ENCODE measurements at places on chromosomes 13 and 19.

DNA sequence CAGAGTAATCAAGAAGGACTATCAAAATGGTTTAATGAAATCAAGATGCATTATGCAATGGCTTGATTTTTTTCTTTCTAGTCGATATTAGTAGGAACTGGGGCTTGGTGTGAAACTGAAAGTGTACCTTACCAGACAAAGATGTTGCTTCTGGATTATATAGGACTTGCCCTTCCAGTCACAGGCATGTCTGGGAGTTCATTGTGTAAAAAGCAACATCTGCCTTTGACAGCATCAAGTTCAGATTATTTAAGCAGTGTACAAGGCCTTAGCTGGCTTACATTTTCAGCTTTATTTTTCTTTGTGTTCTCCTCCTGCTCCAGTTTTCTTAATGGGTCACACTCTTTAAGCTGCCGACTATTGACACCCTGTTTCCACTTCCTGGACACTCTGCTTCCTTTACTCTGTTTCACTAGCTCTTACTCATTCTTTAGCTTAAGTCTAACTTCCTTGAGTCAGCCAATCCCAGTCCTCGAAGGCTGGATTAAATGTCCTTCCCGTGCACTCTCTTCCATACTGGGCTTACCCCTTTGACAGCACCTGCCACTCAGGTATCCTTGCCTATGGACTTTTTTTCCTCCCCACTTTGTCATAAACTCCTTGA is 29.4 kb upstream of the OLFM4 start:
- no peak for DNase-seq

DNA sequence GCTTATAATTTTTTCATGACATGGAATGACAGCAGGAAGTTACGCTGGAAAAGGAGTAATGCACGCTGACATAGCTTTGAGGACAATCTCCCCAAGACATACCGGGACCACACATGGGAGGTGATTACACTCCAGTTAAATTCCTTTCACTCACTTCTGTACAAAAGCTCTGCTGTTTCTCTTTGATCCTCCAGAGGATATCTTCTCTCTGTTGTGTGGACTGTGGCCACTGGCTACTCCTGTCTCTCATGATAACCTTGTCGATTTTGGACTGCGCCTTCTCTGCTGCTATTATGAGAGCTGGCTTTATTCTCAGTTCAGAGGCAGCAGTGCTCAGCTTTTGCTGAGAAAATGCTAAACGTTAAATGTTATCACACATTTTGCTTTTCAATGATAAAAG is 464.6 kb downstream of the FGF9 start:
- no peak for DNase-seq

GRCh38 chr13:51820016-51820597 is 16.1 kb upstream of the DHRS12 start:
- no peak for DNase-seq

DNA sequence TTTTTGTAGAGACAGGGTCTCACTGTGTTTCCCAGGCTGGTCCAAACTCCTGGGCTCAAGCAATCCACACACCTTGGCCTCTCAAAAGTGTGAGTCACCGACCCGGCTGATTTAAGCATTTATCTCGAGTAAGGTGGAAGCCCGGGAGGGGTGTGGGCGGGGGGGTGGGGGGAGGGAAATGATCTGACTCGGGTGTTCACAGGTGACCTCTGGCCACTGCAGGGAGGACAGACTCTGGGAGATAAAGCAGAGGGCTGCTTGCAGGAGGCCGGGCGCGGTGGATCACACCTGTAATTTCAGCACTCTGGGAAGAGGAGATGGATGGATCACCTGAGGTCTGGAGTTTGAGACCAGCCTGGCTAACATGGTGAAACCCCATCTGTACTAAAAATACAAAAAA is 7.9 kb downstream of the DENND1C start:
- DNase-seq, result no peak

DNA sequence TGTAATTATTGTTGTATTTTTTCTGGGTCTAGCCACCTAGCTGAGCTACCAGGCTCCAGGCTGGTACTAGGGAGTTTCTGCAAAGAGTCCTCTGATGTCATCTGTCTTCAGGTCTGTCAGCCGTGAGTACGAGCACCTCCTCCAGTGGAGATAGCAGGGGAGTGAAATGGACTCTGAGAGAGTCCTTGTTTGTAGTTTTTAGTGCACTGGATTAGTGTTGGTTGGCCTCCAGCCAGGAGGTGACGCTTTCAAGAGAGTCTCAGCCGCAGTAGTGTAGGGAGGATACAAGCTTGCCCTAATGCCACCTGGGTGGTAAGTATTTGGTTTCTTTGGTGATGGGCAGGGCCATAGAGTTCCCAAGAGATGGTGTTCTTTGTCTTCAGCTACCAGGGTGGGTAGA is 384.8 kb downstream of the SLC7A1 start:
- DNase-seq, result no peak

- peak; percentile 71 for DNase-seq
Measured at GRCh38 chr19:10390652-10391286, 10.4 kb upstream of the TYK2 start.

GRCh38 chr13:37288057-37288720 is 182.7 kb upstream of the CSNK1A1L start:
- DNase-seq, result no peak

DNA sequence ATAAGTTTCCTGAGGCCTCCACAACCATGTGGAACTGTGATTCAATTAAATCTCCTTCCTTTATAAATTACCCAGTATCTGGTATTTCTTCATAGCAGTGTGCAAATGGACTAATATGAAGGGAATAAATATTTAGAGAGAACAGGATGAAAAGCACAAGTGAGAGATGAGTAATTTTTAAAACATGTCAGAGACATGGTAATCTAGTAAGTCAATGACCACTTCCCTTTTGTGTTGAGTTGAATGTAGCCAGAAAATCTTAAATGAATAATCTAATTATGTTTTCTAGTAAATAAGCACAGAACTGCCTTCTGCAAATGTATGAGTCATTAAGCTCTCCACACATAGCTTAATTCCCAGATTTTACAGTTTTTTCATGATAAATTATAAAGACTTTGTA is 524.1 kb upstream of the SLITRK5 start:
- DNase-seq, result no peak

DNA sequence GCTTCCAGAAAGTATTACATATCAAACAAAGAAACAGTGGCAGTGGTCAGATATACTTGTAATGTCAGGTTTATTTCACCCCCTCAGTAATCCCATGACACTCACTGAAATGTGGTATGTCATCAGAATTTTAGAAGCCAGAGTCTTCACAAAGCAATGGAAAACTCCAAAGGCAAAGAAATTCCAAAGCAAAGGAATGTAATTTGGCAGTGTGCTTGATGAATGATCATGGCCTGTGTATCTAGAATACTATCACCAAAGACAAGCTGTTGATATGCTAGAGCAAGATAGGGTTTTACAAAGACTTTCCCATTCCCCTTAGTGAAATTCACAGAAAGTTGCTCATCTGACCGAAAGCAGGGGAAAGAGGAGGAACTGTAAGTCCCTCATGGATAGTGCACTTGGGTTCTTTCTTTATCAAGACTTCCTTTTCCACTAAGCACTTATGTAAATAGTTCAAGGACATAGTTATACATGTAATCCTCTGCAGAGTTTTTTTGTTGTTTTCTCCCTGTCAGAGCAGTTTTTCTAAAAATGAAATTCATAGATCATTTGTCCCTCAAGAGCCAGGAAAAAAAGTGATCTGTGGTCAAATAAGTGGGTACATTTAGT is 243.4 kb downstream of the NHLRC3 start:
- DNase-seq, result no peak

GRCh38 chr19:30587869-30588268 is 215.7 kb downstream of the ZNF536 start:
- DNase-seq, result no peak

DNA sequence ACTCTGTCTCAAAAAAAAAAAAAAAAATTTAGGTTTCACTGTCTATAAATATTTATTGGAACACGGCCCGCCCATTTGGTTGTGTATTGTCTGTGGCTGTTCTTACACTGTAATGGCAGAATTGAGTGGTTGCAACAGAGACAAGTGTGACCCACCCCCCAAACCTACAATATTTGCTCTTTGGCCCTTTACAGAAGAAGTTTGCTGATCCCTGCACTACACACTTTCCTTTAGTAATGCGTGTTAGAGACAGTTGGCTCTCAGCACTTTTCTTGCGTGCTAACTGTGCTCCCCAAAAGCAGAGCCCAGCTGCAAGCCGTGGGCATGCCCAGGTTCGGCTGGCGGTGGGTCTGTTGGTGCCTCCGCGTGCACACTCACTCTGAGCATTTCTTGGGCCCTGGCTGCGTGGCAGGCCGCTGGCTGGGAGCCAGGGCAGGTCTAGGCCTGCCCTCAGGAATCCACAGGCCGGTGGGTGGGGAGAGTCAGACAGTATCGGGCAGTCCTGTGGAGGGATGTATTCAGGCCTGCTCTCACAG is 72.6 kb downstream of the SIPA1L3 start:
- no peak for DNase-seq
